ENCODE measurements at places on chromosomes 11 and 22.

- no peak for DNase-seq
Measured at GRCh38 chr11:47101406-47101805, 75.3 kb downstream of the ARFGAP2 start.

DNA sequence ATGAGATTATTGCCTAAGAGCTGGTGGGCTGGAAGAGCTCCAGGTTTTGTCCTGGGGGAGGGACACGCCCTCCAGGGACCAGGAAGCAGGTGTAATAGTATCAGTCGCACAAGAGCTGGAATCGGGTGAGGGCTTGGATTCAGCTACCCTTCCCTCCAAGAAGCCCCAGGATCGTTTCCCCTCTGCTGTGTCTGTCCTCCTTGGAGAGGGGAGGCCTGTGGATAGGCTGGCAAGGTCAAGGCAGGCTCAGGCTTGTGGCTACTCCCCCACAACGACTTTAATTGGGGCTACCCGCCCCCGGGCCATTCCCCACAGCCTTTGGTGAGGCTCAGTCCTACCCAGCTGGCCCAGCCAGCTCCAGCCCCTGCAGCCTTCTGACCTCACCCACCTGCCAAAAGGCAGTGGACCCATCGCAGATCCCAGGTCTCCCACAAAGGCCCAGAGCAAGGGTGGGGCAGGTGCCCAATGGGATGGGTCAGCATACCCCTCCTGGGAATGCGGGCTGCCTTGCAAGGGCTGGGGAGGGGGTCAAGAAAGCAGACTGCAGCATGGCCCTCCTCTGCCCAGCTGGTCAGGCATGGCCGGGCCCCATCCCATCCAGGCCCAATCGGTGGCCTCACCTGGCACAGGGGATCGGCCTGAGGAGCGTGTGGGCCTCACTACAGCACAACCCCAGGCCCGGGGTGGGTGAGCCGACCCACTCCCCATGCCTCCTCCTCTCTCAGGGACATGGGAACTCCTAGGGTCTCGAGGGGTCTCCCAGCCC is 1.0 kb downstream of the CTSD start:
- DNase-seq, result no peak

DNA sequence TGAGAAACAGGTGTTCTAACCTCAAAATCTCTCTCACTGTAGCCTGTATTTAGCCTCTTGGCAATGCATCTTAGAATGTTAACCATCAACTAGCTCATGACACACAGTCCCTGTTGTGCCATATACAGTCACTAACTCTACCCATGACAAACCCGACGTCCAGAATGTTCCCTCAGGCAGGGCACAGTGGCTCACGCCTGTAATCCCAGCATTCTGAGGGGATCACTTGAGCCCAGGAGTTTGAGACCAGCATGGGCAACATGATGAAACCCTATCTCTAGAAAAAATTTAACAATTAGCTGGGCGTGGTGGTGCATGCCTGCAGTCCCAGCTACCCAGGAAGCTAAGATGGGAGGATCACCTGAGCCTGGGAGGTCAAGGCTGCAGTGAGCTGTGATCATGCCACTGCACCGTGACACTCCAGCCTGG is 18.2 kb upstream of the CCDC34 start:
- DNase-seq, result no peak

DNA sequence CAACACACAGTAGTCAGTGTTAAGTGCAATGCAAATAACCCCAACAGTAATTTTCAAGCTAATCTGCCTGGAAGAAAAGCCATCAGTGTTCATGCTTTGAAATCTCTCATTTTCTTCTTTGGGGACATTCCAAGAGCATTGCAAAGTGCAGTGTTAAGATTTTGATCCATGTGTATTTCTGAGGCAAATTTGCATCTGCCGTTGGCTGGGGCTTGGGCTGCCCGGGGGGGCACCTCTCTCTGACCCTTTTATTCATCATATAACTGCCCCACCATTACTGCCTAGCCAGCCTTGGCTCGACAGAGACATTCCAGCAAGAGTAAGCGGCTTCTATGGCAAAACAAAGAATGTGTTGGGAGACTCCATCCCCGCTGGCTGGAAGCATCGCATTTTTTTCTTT is 483.5 kb downstream of the BRD1 start:
- DNase-seq, result no peak

- DNase-seq, result no peak
Measured at GRCh38 chr11:35507688-35508087, 17.7 kb downstream of the PAMR1 start.

DNA sequence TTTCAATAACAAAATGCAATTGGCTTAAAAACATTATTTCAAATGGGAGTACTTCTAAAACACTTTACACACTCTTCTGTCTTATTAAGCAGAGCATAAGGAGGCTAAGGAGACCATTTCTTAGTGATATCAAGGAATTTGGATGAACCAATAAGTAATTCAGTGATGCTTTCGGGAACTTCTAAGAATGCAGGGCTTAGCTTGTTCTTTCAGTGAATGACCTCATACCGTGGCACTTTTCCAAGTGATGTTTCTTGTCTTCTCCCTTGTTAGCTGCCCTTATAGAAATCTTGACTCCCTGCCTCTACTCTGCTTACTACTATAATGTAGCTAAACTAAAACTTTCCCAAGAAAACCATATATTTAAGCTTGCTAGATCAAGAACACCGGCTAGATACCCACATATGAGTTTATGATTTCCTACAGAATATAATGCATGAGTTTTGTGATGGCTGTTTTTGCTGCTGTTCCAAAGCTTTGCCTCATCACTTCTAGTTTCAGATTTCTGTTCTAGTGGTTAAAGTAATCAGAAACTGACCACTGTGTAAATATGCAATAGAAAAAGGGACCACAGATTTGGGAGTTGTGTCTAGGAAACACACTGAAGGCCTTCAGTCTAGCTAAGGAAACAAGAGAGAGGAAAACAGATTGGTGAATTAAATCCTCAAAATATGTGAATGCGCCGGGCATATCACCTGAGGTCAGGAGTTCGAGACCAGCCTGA is 37.5 kb upstream of the STK33 start:
- DNase-seq, result no peak

DNA sequence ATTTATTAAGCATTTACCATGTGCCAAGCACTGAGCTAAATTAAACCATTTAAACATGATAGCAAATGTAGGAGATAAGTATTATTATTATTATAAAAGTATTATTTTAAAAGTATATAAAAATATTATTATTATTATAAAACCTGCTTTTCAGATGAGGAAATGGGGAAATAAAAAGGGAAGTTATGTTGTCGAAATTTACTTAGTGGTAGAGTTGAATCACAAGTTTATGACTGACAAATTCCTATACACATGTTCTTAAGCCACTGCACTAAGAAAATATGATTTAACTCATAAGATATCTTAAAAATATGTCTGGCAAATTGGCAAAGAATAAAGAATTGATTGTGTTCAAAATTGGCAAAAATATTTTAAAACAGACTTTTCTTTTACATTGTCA is 53.8 kb downstream of the CASP12 start:
- no peak for DNase-seq

GRCh38 chr11:128420265-128420664 is 167.1 kb downstream of the ETS1 start:
- DNase-seq, result no peak

DNA sequence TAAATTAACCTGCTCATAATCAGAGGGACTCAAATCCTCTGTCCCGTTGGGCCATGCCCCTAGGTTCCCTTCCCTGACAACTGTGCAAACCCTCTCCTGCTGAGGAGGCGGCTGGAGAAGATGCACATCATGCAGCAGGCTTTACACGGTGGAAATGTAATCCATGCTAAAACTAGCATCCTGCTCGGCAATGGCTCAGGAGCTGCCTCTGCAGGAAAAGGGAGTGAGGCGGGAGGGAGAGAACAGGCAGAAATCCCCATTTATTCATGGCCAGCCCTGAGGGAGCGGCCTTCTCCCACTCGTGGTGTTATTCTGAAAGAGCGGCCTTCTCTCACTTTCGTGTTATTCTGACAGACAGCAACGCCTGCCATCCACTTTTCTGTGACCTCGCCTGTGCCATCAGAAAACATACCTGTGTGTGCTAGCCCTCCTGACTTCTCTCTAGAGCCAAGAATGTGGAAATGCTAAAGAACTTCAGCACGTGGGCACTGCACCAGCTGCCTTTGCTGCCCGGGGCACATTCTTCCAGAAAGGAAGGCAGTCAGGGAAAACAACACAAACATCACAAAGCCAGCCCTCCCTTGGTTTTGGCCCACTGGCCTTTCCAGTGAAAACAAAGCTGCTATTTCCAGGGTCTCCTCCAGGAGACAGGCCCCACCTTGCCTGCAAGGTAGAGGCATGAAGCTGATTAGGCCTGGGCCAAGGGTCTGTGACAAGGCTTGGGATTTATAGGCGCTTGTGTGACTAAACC is 62.9 kb upstream of the BID start:
- DNase-seq, result no peak

GRCh38 chr11:32416301-32416700 is 19.0 kb downstream of the WT1 start:
- DNase-seq, result no peak

GRCh38 chr11:6319001-6319703 is 1.1 kb downstream of the CAVIN3 start:
- DNase-seq, result no peak

DNA sequence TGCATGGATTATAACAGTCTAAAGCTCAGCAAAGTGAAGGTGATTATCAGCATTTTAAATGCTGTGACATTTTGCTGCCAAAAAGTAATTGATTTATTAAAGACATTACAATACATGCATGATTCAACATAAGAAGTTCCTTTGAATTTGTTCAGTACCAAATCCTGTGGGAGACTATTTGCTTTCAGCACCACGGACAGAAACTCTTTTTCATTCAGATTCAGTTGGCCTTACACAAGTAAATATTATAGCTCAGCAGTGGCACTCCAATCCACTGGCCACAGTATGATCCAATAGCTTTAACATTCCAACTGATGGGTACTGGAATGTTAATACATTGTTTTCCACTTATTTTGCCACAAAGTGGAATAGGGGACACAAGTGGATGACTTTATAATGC is 806.7 kb downstream of the NTM start:
- no peak for DNase-seq

GRCh38 chr11:116870054-116870453 is 32.6 kb upstream of the APOA1 start:
- DNase-seq, result no peak

GRCh38 chr11:3823303-3823702 is 14.9 kb downstream of the PGAP2 start:
- no peak for DNase-seq

GRCh38 chr11:65111744-65112545 is at the start of gene TM7SF2:
TSS of gene TM7SF2 (plus strand) at chr11:65111872. CDS start at chr11:65112016, 144 bp downstream.
- DNase-seq, result peak; percentile 97

GRCh38 chr11:20011307-20011951 is 148.8 kb downstream of the DBX1 start:
- DNase-seq, result no peak

DNA sequence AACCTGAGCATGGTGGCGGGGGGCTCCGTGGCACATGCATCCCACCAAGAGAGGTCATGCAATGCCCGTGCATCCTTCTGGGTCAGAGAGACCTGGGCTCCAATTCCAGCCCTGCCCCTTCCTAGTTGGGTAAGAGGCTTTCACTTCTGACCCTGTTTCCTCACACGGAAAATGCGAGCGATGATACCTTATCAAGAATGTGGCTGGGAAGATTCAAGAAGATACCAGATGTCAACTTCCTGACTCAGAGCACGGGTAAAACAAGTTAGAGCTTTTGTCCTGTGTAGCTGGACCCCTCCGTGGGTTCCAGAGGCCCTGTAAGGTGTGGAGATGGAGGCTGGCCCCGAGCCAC is 8.7 kb upstream of the DGKZ start:
- DNase-seq, result no peak

GRCh38 chr11:111573821-111574249 is 28.4 kb upstream of the SIK2 start:
- DNase-seq, result no peak

DNA sequence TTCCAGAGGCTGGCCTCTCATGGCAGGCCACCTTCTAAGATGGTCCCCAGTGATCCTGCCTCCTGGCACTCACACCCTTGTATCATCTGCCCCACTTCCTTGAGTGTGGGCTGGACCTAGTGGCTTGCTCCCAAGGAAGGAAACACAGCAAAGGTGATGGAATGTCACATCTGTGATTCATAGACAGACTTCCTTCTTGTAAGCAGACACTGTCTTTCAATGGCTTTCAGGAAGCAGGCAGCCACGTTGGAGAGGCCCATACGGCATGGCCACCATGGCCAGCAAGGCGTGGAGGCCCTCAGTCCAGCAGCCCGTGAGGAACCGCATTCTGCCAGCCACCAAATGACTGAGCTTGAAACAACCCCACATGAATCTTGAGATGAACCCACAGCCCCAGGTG is 11.3 kb downstream of the LMO1 start:
- DNase-seq, result no peak

- DNase-seq, result no peak
Measured at GRCh38 chr11:79331203-79331901, 109.5 kb downstream of the TENM4 start.

DNA sequence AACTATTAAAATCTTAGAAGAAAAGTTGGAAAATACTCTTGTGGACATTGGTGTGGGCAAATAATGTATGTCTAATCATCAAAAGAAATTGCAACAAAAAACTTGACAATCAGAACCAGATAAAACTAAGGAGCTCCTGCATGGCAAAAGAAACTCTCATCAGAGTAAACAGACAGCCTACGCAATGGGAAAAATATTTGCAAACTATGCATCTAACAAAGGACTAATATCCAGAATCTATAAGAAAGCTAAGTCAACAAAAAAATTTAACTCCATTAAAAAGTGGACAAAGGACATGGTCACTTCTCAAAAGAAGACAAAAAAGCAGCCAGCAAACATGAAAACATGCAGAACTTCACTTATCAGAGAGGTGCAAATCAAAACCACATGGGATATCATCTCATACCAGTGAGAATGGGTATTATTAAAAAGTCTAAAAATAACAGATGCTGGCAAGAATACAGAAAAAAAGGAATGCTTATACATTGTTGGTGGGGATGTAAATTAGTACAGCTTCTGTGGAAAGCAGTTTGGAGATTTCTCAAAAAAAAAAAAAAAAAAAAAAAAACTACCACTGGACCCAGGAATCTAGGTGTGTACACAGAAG is 99.7 kb upstream of the TOP3B start:
- DNase-seq, result no peak

DNA sequence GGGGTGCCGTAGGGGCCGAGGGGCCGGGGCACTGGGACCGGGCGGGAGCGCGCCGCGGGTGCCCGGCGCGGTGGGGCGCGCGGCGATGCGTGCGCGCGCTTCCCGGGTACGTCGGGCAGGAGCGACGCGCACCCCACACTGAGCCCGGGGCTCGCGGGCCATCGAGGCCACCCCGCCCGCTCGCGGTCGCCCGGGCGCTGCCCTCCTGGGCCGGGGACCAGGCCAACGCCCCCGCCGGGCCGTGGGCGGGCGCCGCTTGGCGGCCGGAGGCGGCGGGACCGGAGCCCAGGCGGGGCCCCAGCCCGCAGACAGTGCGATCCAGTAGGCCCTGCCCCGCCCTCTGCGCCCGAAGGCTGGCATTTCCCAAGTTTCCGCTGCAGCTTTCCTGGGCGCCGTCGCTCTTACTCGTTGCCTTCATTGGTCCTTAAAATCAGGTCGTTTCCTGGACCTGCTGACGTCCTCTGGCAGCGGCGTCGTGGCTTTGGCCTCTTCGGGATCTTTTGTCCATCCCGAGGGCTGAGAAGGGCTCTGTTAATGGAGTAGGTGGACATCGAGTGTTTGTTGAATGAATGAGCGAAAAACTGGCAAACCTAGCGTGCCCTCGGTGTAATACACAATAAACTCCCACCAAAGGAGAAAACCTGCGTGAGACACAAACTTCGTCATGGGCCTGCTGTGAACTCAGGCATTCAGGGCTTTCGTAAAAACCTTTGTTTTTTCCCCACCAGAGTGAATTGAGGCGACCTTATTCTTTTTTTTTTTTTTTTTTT is 638 bp downstream of the PARVA start:
- DNase-seq, result no peak

GRCh38 chr11:761526-762108 is 14.4 kb downstream of the TALDO1 start:
- no peak for DNase-seq
